ENCODE measurements at places on chromosomes 6 and 20.

DNA sequence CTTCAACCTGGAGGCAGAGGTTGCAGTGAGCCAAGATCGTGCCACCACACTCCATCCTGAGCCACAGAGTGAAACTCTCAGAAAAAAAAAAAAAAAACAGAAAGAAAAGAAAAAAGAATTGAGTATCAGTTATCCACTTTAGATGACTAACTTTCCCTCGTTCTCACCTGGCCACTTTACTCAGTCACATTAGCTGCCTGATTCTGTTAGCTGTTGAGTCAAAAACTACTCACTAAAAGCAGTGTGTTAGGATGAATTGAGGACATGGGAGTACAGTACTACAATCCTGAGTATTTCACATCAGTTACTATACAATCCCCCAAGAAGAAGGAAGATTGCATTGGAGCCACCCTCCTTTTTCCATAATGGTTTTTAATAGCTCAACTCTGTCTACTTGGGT lies 114.6 kb downstream of the ADAT2 start:
- DNase-seq: no peak

GRCh38 chr6:114556846-114557488 lies 214.1 kb upstream of the HS3ST5 start:
- DNase-seq: no peak

- no peak for DNase-seq
These were observed 128.4 kb upstream of the SGK1 start for GRCh38 chr6:134446218-134446848.

DNA sequence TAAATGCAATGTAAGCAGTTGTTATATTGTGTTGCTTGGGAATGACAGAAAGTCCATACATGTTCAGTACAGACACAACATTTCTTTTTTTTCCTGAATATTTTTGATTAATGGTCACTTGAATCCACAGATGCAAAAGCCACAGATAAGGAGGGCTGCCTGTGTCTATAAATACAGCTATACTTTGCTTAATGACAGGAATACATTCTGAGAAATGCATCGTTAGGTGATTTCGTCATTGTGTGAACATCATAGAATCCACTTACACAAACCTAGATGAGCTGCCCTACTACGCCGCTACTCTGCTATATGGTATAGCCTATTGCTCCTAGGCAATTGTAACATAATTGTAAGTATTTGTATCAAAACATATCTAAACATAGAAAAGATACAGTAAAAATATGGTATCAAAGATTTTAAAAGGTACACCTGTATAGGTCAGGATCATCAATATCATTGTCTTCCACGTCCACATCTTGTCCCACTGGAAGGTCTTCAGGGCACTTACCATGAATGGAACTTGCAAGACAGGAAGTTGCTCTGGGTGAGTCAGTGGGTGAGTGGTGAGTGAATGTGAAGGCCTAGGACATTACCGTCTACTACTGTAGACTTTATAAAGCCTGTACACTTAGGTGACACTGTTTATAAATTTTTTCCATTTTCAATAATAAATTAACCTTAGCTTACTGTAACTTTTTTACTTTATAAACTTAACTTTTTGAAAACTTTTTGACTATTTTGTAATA lies 27.9 kb upstream of the POPDC3 start:
- DNase-seq: no peak

- no peak for DNase-seq
These were observed 866 bp upstream of the MYO6 start for GRCh38 chr6:75748003-75748742.

DNA sequence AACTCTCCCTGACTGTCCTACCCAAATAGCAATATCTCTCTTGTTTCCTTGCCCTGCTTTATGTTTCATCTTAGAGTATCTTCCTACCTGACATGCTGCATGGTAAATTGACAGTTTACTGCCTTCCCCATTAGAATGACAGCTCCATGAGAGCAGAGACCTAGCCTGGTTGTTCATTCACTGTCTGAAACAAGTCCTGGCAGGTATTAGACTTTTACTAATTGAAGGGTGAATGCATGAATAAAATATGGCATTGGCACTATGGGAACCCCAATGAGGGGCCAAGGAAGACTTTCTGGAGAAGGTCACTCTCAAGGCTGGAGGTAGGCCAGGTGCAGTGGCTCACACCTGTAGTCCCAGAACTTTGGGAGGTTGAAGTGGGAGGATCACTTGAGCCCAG lies 3.8 kb upstream of the CITED2 start:
- no peak for DNase-seq

DNA sequence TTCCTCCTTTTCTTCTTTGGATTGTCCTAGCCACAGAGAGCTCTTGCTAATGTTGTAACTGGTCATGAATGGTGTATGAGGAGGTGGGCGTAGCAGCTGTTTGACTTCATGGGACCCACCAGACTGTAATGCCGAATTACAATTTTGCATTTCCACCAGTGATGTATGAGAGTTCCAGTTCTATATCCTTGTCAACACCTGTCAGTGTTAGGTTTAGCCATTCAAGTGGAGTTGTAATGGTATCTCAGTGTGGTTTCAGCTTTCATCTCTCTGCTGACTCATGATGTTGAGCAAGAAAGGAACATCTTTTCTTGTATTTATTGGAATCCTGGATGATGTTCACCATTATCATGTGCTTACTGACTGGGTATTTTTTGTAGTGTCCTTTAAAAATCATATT lies 5.1 kb downstream of the IGF2R start:
- DNase-seq: peak; percentile 39

DNA sequence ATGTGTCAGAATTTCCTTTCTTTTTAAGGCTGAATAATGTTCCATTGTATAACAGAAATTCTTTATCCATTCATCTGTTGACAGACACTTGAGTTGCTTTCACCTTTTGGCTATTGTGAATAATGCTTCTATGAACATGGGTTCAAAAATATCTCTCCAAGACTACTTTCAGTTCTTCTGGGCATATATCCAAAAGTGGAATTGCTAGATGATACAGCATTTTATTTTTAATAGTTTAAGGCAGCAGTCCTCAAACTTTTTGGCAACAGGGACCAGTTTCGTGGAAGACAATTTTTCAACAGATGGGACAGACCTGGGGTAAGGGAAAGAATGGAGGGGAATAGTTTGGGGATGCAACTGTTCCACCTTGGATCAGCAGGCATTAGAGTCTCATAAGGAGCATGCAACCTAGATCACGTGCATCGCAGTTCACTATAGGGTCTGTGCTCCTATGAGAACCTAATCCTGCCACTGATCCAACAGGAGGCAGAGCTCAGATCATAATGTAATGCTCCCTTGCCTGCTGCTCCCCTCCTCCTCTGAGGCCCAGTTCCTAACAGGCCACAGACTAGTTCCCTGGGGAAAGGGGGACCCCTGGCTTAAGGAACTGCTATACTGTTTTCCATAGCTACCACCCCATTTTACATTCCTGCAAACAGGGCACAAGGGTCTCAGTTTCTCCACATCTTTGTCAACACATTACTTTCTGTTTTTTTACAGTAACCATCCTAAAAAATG lies 239.9 kb upstream of the RNF217 start:
- DNase-seq: no peak

GRCh38 chr6:139452148-139452876 lies 77.9 kb upstream of the CITED2 start:
- DNase-seq: peak; percentile 63

GRCh38 chr6:152637296-152638047 lies at the start of gene SYNE1:
Gene SYNE1 (minus strand): TSS chr6:152637362. CDS start chr6:152628331, 9,031 bp downstream.
- DNase-seq: peak; percentile 20

- DNase-seq: peak; percentile 80
These were observed 31.9 kb downstream of the NTSR1 start for GRCh38 chr20:62740286-62741141.

Data from inflammatory macrophage (primary cell).